ENCODE measurements at places on chromosomes 3 and 15.

GRCh38 chr3:71135373-71136088 is 448.0 kb downstream of the FOXP1 start:
- no peak for DNase-seq

DNA sequence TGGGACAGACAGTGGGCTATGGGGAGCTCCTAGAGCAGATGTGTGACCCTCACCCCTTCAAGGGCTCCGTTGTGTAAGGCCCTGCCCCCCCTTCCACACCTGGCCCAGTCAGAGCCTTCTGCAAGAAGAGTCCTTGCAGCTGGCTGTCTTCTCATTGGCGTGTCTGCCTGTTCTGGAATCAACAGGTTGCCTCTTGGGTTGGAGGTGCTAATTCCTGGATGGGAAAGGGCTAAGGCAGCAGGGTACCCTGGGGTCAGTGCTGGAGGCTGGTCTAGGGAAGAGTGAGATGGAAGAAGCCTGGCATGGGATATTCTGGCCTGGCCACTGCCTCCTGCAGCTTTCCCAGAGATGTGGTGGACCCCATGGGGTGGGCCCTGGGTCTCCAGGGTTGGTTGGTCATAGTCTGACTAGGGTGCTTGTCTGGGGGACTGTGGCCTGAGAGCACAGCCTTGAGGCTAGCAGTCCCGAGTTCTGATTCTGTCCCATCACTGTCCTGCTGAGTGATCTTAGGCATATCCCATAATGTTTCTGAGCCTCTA is 5.1 kb downstream of the TEX264 start:
- no peak for DNase-seq

- no peak for DNase-seq
Observed at GRCh38 chr15:45097466-45097865, 16.5 kb downstream of the DUOX2 start.

DNA sequence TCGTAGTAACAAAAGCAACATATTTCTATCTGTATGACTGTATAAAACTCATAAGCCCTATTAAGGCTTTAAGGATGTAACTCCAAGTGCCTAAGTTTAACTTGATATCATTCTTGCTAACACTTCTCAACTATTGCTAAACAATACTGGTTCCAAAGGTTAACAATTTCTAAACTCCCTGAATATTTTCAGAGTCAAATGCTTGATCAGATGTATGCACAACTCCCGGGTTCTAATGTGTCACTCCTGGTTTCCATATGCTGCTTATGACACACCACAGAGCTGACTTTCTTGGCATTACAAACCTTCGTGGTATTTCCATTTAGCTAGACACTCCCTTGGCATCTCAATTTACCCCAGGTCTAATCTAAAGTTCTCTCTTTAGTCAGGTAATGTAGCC is 26.3 kb downstream of the DZIP1L start:
- DNase-seq = no peak

DNA sequence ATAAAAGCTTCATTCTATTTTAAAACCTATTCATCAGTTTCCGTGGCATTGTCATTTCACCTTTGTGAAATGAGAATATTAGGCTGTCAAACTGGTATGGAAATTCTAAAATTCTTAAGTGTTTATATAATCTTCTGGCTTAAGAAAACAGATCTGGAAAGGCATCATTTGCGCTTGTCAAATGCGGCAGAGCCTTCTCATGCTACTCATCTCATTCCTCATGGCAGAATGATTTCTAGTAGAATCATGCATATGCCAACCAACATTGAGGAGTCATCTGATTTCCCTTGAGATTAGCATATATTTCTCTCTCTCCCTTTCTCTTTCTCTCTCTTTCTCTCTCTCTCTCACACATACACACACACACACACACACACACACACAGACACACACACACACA is 48.8 kb downstream of the STRIT1 start:
- DNase-seq = no peak

DNA sequence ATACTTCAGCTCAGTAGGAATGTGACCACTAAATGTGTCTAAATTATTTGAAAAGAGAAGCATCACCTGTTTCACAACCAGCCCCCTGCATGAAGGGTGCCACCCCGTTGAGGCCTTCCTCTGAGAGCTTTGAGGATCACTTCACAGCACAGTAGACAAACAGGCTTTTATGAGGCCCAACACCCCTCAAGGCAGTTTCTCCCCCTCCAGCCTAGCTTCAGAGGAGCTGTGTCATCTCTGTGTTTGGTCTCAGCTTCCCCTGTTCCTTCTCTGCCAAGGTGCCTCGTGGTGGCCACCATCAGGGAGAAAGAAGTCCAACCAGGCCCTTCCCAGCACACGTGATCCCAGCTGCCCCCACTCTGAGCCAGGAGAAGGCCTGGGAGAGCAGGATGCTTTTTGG is 21.6 kb upstream of the DUSP7 start:
- DNase-seq = no peak

DNA sequence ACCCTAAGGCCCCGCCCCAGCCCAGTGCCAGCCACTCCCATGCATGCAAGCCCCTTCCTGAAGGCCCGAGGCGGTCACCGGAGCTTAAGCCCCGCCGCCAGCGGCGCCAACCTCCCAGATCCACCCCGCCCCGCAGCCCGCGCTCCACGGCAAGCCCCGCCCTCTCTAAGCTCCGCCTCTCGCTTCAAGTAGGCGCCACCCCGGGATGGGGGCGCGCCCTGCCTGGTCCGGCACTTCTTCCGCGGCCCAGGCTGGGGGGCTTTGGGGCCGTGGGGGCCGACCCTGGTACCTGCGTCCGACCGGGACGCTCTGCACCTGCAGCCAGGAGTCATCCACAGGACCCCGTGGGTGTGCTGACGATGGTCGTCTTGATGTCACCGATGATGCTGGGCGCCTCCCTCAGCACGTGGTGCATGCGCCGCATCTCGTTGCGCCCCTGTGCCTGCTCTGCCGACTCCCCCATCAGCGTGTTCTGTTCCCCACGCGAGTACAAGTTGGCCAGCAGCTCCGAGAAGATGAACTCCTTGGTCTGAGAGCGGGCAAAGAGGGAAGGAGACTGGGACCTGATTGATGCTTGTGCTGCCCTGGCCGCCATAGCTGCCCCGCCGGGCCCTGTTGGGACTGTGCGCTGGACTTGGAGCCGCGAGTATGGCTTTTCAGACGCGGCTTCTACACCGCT is 26.1 kb upstream of the CSPG4 start:
- peak; percentile 98 for DNase-seq

DNA sequence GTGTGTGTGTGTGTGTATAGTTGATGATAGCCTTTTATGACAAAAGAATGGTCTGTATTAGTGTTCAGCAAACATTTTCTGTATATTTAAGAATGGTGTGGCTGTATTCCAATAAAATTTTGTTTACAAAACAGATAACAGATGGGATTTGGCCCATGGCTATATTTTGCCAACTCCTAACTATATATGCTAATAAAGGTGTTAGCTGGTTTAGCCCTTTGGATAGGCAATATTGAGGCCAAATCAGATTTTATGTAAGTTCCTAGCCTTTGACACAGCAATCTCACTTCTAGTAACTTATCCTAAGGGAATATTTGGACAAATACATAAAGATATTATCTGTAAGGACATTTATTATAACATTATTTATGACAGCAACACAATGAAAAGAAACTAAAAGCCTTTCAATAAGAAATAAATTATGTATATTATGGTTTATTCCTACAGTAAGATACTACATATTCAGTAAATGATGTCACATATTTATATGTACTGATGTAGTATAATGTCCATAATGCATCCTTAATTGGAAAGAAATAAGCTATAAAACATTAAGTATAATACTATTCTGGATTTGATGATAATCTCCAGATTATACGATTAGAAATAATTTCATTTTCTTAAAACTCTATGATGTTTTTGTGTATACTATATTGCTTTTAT is 264.0 kb downstream of the RBMS3 start:
- DNase-seq = no peak

DNA sequence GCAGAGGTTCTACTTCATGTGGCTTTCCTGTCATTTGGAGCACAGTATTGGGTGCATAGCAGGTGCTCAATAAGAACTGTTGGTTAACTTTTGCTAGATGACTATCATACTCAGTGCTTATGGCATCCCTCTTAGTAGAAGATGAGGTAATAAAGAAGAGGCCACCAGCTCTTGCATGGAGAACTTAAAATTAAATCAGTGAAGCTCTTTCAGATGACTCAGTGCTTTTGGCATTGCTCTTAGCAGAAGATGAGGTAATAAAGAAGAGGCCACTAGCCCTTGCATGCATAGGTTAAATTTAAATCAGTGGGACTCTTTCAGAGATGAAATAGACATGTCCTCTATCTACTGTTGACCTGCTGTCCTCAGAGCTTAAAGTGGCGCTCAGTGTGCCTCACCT is 109.4 kb upstream of the FGF7 start:
- no peak for DNase-seq

DNA sequence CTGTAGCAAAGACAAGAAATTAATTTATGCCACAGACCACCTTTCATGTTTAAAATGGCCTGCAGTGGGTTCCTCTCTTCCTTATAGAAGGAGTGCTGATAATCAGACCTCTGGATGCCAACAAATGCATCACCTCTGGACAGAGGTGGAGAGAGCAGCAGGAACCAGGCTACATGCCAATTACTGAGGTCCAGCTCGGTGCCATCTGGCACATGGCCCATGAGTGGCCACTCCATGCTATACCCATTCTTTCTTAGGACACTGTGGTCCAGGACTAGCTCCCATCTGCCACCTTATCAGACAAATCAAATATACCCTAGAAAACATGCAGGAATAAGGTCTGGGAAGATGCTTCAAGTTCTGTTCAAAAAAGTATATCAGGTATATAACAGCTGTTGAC is 60.7 kb downstream of the TBC1D2B start:
- DNase-seq = peak; percentile 63

GRCh38 chr3:136994772-136995516 is 37.2 kb downstream of the IL20RB start:
- DNase-seq = peak; percentile 32

- no peak for DNase-seq
Observed at GRCh38 chr3:72529081-72529480, 319.2 kb downstream of the SHQ1 start.

- DNase-seq = no peak
Observed at GRCh38 chr15:89477411-89478242, 18.8 kb downstream of the RHCG start.

DNA sequence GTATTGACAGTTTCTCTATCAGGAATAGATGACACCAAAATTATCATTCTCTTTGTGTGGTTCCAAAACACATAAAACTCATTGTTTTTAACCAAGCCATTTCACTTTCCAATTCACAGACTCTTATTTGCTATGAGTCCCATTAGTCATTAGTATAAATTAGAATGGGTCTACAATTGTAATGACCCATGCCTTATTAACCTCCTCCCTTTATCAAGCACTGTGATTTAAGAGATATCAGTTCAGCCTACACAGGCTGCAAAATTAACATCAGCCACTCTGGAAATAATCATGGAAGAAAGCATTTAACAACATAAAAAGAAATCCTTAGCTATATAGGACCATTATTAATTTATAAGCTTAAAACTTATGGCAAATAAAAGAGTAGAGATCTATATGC is 440.6 kb downstream of the GBE1 start:
- DNase-seq = no peak

Data from SK-N-SH (cell line).